ENCODE measurements at places on chromosomes 4 and X. TPM values are rescaled to one million over a fixed set of nuclear protein-coding genes. Genes with fewer than 3 reads are reported as not detected.

Gene ZDHHC15
- 0.20 TPM for total RNA-seq

Gene ATP2B3
- not detected for total RNA-seq

Gene SPANXD
- not detected for total RNA-seq

Gene USP17L17
- total RNA-seq = not detected

Gene CT45A3
- not detected for total RNA-seq

Gene HSPA4L
- total RNA-seq = 35.5 TPM
